Astrocyte of the hippocampus (primary cell): ENCODE measurements at places on chromosomes 11 and 22.

- no peak for DNase-seq
Observed at GRCh38 chr22:34986523-34986922, 79.4 kb upstream of the ISX start.

DNA sequence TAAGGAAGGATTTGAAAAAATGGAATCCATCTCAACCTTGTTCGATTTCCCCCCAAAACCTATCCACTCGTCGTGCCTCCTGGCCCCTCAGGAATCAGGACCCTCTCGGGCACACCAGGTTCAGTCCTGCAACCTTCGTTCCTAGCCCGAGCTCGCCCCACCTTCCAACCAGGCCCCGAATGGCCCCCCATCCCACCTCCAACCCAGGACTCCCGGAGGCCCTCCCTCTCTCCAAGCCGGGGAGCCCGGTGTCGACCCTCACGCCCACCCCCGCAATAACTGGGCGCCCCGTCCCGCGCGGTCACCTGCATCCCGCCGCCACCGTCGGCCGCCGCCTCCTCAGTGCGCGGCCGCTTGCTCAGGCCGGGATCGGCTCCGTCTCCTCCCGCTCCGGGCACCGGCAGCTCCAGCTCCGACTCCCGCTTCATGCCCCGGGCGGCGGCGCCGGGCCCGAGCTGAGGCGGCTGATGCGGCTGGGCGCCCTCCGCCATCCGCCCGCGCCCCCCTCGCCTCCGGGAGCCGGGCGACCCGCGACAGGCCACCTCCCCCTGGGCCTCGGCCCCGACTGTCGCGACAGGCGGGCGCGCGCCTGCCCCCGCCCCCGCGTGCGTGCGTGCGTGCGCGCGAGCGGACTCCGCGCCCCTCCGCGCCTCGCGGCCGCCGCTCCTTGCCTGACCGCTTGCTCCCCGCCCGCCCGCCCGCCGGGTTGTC lies 534 bp downstream of the RBFOX2 start:
- peak; percentile 86 for DNase-seq

GRCh38 chr11:127050186-127050585 lies 49.6 kb upstream of the KIRREL3 start:
- DNase-seq = no peak

DNA sequence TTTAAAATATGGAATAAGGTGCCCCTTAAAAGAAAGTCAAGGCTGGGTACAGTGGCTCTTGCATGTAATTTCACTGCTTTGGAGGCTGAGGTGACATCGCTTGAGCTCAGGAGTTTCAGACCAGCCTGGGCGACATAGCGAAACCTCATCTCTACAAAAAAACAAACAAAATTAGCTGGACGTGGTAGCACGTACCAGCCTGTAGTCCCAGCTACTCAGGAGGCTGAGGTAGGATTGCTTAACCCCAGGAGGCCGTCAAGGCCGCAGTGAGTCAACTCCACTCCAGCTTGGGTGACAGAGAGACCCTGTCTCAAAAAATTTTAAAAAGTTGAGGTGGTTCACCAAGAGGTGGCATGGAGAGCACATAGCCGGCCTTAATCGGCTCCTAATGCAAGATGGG lies 17.7 kb upstream of the ADORA2A start:
- no peak for DNase-seq

GRCh38 chr11:116384876-116385275 lies 387.9 kb downstream of the BUD13 start:
- DNase-seq = no peak
